Cortex of kidney (tissue), 1 donor: ENCODE measurements at places on chromosomes 11 and 22.

DNA sequence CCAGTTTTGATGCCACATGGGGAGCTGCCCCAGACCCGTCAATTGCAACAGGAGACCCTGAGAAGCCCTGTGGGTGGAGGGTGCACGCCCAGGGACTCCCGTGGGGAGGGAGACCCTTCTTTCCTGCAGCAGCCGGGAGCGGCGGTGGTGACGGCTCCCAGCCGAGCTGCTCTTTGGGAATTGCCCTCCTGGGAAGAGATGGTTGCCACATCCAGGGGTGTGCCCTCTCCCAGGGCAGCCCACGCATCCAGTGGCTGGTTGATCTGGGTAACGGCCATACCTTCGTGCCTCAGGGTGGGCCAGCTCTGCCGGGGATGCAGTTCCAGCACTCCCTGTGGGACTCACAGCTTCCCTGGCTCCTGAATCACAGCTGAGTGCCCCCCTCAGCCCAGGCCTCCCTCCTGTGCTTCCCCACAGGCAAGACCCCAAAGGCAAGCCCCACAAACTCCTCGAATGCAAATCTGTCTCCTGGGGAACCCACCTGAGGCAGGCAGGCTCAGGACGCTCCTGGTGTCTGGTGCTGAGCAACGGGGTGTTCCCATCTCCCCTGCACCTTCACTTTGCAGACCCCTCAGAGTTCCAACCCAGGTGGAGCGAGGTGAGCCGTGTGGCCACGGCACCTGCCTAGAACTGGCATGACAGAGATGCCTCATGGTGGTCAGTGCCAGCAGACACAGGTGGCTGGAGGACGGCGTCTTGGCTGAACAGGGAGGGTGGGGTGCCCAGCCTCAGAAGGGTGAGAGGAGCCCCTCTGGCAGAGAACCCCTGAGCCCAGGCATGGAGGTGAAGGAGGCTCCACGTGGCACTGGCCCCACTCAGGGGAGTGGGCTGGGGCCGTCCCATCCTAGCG is 1027.4 kb downstream of the BRD1 start:
- DNase-seq: no peak

DNA sequence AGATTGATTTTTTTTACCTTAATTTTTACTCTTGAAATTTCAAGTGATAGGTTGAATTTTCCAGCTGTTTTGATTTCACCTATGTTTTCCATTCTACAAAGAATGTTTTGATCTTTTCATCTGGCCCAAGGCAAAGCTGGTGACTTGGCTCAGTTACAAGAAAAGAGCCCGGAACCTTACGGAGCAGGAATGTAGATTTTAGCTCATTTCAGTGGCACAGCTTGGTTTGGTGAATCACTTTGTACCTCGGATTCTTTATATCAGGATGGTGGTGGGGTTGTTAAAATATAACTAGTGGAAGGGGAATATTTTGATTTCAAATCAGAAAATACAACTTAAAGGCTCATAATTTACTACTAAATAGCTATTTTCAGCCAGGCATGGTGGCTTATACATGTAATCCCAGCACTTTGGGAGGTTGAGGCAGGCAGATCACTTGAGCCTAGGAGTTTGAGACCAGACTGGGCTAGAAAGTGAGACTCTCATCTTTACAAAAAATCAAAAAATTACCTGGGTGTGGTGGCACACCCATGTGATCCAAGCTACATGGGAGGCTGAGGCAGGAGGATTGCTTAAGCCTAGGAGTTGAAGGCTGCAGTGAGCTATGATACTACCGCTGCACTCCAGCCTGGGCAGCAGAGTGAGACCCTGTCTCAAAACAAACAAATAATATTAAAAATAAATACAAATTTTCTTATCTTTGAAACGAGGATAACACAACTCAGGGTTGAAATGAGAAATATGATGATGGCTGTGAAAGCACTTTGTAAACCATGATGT is 9.4 kb upstream of the GRIK4 start:
- no peak for DNase-seq

GRCh38 chr11:16013242-16013641 is 343.1 kb downstream of the SOX6 start:
- no peak for DNase-seq

DNA sequence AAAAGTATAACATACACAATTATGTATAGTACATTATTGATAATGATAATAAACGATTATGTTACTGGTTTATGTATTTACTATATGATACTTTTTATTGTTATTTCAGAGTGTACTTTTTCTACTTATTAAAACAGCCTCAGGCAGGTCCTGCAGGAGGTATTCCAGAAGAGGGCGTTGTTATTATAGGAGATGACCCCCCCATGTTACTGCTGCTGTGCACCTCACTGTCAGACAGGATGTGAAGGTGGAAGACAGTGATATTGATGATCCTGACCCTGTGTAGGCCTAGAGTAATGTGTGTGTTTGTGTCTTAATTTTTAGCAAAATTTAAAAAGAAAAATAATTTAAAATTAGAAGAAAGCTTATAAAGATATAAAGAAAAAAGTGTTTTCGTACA is 57.6 kb downstream of the REXO2 start:
- DNase-seq: no peak

DNA sequence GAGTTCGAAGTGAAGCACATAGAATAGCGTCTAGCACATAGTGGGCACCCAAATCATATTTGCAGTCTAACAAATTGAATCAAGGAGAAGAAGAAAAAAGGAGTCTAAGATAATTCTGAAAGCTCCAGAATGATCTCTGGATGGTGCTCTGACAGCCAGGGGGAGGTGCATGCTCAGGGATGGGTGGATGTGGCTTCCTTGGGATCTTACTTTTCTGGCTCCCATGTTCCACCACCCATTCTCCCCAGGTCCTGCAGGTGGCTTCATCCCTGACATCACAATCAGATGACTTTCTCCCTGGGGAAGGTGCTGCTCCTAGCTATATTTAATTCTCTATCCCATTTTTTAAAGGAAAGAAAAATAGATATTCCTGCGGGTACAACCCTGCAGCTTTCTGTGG is 381.9 kb downstream of the CADM1 start:
- no peak for DNase-seq

DNA sequence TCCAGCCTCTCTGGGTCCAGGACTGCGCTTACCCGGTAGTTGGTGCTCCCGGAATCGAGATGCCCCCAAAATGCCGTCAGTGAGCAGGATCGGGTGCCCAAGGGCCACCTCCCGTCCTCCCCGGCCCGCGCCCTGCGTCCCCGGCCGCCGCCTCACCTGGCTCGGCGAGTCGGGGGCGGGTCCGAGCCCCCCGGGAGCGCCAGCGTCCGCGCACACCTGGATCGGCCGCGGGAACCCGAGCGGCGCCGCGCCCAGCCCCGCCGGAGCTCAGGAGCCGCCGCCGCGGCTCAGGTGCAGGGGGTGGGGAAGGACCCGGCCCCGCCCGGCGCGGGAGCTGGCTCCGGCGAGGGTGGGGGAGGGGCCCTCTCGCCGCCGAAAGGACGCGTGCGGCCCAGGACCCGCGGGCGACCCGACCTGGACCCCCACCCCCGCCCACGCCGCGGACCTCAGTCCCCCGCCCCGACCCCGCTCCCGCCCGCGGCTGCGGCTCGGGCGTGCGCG is at the start of gene SHANK2:
Gene SHANK2, minus strand, starts transcription at position 309 of the 501 bp plus-strand sequence. CDS start 105,251 bp downstream, outside the sequence.
- no peak for DNase-seq

- no peak for DNase-seq
Observed at GRCh38 chr11:65422633-65423515, at the start of gene NEAT1. Gene NEAT1 (plus strand): TSS chr11:65422798.

DNA sequence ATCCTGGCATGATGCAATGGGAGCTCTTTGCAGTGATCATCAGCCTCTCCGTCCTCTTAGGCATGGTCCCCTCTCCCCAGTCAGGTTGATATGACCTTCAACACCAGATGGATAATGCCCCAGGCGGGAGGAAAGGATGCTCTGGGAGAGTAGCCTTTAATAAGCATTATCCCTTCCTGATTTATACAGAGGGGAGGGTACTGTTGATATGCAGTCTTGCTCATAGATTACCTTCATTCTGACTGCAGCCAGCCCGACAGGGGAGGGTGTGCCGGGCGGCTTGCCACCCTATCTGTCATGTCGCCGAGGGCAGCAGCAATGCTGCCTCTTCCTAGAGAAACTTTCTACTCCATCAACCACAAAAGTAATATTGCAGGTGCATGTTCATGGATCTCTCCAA is 497.4 kb downstream of the OPCML start:
- no peak for DNase-seq

DNA sequence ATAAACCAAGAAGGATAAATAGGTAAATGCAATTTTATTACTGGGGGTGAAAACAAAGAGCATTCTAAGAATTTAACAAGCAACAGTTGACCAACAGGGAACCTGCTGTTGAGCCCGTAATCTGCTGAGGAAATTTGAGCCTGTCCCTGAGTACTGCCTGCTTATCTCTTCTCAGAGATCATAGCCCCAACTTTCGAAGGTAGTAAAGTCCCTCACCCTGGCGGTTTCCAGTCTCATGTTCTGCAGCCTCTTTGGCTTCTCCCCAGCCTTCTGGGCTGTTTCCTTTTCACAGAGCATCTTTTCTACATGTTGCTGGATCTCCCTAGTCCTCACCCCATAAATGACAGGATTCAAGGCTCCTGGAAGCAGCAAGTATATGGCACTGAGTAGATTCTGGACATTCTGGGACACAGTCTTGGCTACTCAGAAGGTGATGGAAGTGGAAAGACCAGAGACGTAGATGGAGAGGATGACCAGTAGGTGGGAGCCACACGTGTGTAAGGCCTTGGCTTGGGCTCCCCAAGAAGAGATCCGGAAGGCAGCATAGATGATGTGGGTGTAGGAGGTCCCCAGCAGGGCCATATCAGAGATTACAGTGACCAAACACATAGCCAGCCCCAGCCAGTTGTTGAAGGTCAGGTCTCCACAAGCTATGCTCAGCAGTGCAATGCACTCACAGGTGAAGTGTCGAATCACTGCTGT is 51.6 kb downstream of the RRM1 start:
- no peak for DNase-seq

DNA sequence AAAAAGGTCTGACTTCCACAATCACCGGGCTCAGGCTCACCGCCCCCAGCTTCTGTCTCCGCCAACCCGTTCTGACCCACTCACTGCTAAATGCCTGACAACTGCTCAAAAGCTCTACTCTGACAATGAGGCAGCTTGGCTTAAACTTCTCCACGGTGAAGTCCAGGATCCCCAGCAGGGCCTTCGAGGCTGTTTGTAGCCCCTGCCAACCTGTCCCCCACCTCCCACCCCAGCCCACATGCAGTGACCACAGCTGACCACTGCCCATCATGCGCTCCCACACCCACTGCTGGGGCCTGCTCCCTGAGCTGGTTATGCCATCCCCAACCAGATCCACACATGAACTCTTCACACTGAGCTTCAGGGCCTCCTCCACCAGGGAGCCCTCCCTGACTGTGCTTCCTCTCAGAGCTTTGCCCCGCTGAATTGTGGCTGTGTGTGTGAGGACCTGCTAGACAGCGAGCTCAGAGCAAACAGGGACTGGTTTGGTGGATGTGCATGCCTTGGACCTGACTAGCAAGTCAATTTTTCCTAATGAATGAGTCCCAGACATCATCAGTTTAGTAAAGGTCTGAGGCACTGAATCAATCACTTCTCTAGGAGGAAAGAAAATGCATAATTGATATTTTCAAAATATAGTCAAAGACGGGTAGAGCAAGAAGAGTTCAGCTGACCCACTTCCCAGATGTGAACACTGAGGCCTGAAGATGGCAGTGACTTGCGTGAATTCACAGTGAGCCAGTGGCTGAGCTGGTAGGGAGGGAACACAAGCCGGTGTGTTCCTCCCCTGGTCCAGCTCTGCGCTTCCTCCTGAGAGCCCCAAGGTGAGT is 7.7 kb downstream of the LRRC32 start:
- no peak for DNase-seq

- DNase-seq: no peak
Observed at GRCh38 chr22:11605468-11605981, 3922.5 kb upstream of the OR11H1 start.

- DNase-seq: no peak
Observed at GRCh38 chr11:9001736-9002135, 2.1 kb downstream of the NRIP3 start.

- no peak for DNase-seq
Observed at GRCh38 chr11:83292709-83293456, 6.7 kb upstream of the CCDC90B start.

DNA sequence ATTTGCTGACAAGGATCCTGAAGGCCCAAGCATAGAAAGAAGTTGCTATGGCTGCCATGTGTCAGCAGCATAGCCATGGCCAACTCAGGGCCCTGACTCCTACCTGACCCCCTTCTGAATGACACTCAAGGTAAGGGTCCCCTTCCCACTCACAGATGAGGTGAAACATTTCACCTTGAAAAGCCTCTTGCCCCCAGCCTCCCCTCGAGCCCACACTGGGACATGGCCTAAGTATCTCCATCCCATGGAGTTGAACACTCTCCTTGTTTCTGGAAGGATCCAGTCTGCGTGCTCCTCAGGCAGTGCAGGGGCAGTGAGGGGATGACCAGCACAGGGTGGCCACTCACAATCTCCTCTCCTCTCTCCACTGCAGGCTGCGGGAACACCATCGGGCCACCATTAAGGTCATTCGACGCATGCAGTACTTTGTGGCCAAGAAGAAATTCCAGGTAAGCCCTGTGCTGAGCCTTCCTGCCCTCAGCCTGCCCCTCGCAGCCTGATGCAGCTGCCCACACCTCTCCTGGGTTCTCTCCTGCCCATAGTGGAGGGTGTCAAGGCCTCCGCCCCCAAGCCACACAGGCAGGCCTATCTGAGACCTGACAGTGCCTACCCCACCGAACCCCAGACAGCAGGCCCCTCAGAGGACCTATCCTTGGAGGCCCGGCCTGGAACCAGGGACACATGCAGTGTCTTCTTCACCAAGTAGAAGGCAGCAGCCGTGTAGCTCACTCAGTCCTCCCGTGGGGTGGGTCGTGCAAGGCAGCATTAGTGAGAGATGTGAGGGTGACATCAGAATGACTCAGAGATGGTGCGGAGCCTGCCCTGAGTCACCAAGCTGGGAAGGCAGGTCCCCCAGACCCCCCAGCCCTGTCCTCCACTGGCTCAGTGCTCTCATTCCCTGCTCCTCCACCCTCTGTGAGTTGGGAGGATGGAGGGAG is 68.9 kb upstream of the KCNQ1OT1 start:
- DNase-seq: no peak
